ENCODE measurements at places on chromosomes 5 and 9.

GRCh38 chr5:41087461-41087860 is 16.3 kb upstream of the MROH2B start:
- DNase-seq = no peak

GRCh38 chr5:146703499-146703898 is 175.1 kb downstream of the PPP2R2B start:
- DNase-seq = no peak

DNA sequence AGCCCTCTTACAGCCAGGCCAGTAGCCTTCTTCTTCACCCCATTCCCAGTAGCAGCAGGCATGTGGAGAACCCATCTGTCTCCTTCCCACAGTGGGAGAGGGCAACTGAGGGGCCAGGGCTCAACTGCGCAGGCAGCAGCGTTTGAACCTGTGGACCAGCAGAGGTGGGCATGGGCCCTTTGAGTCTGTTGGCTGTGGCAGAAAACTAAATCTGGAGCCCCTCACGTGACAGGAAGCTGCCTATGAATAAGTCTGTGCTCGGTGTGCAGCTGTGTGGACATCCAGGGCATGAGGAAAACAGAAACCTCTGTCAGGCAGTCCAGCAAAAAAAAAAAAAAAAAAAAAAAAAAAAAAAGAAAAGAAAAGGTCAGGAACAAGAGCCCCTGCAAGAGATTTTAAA is 189.2 kb upstream of the NR3C1 start:
- peak; percentile 18 for DNase-seq

GRCh38 chr5:14185326-14186058 is 42.4 kb downstream of the TRIO start:
- no peak for DNase-seq

DNA sequence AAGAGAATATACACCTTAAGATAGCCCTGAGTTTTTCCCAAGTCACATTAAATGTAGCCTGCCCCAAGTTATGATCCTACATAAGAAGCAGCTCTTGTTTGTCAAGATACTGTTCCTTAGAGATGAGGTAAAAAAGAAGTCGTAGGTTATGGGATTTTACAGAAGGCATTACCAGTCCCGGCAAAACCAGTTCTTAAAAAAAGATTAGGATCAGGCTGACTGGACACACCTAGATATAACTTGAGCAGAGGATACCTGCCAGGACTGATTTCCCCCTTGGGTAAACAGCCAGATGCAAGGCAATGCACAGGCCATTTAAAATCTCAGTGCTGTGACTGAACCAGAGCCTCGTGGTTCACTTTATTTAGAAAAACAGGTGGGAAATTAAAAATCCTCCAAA is 14.1 kb upstream of the SEMA5A start:
- DNase-seq = no peak

- DNase-seq = no peak
Observed at GRCh38 chr5:41364346-41364745, 146.1 kb downstream of the PLCXD3 start.

GRCh38 chr5:168005093-168005492 is 286.4 kb upstream of the WWC1 start:
- no peak for DNase-seq

Data from KBM-7 (cell line).